ENCODE measurements at places on chromosomes 2 and 18.

DNA sequence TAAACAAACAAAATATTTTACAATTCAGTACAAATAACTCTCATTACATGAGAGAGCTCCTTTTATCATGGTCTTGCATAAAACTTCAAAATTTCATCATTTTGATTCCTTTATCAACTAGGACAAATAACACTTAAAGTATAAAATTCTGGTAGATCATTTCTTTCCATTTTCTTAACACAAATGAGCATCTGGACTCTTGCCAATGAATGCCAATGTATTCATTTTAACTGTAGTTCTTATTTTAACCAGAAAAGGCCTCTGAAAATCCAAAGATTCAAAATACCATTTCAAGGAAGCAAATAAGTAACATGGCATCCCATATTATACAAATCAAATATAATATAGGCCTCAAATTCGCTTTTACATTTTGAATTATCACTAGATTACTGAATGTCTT is 13.8 kb upstream of the POU3F3 start:
- no peak for DNase-seq

GRCh38 chr2:178143481-178143880 is 31.2 kb downstream of the RBM45 start:
- DNase-seq, result no peak

DNA sequence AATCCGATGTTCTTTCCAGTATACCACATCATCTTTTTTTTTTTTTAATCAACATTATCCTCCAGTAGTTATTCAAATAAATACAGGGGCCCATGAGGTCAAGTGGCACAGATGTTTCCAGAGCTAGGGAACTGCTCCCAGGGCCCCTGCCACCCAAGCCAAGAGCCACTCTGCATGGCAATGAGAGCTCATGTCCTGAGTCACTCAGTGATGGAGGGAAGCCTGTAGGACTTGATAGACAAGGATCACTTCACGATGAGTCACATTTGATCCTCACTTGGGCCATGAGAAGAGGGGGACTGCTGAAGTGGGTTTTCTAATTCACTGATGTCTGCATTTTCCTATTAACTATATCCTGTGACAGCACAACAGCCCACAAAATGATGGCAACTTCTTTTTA is 127.0 kb upstream of the PKDCC start:
- no peak for DNase-seq

- no peak for DNase-seq
These were observed 33.3 kb downstream of the ANTXR1 start for GRCh38 chr2:69046221-69046662.

GRCh38 chr2:135226961-135227360 is 174.9 kb downstream of the RAB3GAP1 start:
- no peak for DNase-seq

- DNase-seq, result no peak
These were observed 381.6 kb upstream of the ID2 start for GRCh38 chr2:8300216-8300615.

- DNase-seq, result no peak
These were observed 54.3 kb downstream of the HAUS1 start for GRCh38 chr18:46158499-46158898.

DNA sequence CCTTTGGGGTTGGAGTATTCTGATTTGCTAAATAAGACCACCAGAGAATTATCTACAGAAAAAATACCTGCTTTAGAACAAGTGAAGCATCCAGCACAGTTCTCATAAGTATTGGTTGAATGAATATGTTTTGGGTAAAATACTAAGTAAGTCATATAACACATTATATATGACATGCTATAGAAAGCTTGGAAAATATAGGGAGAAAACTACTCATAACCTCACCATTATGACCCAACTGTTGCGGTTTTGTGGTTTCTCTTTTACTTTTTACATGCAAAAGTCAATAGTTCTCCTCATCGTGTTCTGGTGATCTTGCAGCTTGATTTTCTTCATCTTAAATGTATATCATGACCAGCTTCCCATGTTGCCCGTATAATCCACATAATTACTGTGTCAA is 66.2 kb downstream of the DIPK1C start:
- DNase-seq, result no peak

GRCh38 chr2:171173087-171173486 is 12.4 kb upstream of the TLK1 start:
- DNase-seq, result no peak

DNA sequence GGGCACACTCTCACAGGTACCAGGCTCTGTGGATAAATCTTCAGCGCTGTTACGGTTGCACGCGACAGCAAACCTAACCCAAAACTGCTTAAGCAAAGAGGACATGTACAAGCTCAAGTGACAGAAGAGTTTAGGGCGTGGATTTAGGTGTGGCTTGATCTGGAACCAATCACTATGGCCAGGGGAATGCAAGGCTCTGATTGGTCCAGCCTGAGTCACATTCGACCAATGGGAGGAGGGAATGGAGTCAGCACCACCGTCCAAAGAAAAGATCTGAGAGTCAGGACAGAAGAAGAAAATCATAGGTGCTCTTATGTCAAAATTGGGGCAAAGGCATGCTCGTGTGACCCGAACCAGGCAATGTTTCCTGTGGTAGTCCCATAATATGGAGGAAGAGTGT is 139.0 kb downstream of the TRIM43 start:
- no peak for DNase-seq

DNA sequence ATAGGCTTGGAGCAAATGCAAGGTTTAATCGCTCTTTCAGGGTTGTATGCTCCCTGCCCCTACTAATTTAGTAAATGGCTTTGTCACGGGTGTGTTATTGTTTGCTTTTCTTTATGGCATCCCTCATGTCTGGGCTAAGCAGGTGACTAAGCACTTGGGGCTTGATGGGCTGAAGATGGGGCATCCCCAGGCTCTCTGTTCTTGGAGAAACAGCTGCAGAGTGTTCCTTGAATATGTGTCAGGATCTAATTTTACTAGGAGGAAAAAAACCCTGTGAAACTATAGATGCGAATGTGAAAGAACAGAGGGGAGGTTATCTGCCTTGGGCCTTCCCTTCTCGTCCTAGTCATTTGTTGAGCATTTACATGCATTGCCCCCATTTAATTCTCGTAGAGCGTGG is 94.7 kb upstream of the TAF1B start:
- DNase-seq, result peak; percentile 34

GRCh38 chr2:223075301-223076270 is 23.6 kb downstream of the KCNE4 start:
- no peak for DNase-seq

- DNase-seq, result no peak
These were observed 116.9 kb downstream of the LYPD6B start for GRCh38 chr2:149155196-149155969.

- no peak for DNase-seq
These were observed 66.6 kb downstream of the MYOM1 start for GRCh38 chr18:3153107-3153704.

DNA sequence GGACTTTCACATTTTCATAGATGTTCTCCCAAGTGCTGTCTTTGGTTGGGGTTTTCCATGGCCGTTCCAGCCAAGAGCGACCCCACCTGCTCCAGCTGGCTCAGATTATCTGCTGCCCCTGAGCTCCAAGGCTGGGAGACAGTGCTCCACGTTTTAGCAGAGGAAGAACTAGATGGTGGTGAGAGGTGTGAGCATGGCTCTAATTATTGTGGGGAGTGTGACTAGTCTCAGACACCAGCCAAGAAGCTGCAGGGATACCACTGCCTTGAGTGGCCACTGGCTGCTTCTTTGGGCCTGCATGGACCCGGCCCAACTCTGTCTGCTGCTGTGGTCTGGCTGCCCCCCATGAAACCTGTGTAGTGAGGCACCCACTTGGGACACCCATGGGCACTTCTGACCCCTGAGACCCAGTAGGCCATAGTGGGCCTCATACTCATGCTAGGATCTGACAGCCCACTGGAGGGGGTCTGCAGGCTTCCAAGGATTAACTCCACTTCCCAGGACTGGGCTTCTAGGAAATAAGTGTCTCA is 2.8 kb upstream of the NCL start:
- no peak for DNase-seq

- DNase-seq, result no peak
These were observed 108.8 kb upstream of the TMEM200C start for GRCh38 chr18:6004119-6004518.

DNA sequence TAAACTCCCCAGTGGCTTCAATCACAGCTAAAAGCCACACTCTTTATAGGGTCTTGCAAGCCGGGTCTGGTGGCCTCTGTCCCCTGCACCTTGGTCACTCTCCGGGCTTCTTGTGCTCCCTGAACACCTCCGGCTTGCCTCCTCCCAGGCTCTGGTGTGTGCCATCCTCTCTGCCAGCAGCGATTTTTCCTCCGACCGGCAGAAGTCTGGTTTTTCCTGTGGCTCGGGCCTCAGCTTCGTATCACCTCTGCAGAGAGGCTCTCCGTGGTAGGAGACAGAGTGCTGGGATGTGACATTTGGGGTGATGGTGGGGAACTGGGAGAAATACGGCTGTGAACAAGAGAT is 58.8 kb upstream of the HPCAL1 start:
- no peak for DNase-seq

DNA sequence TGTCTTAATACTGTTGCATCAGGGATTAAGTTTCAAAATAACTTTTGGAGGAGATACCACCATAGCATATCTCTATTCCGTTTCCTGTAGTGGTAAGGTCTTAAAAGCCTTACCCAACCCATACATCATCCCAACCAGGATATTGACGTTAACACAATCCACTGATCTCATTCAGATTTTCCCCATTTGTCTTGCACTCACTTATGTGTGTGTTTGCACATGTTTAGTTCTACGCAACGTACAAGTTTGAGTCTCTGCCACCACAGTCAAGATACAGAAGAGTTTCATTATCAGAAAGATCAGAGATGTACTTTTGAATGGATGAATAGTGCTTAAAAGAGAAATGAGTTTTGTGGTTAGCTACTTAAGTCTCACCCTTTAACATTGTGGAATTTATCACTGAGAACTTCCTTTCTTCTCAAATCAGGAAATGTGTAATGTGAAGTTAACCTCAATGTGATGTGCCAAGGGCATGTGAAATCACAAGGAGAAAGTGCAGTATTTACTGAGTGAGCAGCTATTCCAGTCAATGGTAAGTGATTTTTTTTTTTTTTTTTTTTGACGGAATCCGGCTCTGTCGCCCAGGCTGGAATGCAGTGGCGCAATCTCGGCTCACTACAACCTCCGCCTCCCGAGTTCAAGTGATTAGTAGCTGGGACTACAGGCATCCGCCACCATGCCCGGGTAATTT is 69.2 kb upstream of the EPHA4 start:
- DNase-seq, result no peak

All from CD4-positive, alpha-beta T cell treated with Interleukin-15 for 4 hours (primary cell).